ENCODE measurements at places on chromosomes 16 and 17. TPM values are rescaled to one million over a fixed set of nuclear protein-coding genes. Genes with fewer than 3 reads are reported as not detected.

DNA sequence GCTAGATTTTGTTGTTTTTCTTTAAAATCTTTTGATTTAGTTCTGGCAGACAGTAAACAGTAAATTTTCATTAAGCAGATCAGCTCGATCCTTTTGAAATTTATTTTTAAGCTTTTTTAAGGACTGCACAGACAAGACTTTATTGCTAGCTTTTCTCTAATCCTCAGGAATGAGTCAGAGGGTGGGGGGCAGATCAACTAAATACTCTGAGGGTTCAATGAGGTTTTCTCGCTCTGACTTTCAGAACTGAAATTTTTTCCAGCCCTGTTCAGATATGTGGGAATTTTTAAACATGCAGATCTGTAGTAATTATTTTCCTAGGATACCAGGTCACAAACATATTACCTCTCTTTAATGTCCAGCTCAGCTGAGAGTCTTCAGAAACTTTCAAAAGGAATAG lies 977.2 kb downstream of the CDH11 start:
- DNase-seq: no peak

- DNase-seq: no peak
These were observed 322.1 kb downstream of the MAP2K4 start for GRCh38 chr17:12342609-12343435.

GRCh38 chr17:21375162-21375560 lies 996 bp upstream of the KCNJ12 start:
- DNase-seq: no peak

DNA sequence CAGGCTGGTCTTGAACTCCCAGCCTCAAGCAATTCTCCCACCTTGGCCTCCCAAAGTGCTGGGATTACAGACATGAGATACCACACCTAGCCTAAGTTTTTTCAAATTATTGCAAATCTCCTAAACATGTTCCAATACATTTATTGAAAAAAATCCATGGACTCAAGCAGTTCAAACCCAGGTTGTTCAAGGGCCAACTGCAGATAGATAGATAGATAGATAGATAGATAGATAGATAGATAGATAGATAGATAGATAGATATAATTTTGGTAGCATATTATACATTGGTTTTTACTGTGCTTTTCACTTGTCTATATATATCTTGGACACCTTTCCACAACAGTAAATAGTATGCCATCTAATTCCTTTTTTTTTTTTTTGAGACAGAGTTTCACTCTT lies 20.9 kb upstream of the RBBP6 start:
- no peak for DNase-seq

- DNase-seq: no peak
These were observed 24.9 kb downstream of the VPS53 start for GRCh38 chr17:689556-690275.

DNA sequence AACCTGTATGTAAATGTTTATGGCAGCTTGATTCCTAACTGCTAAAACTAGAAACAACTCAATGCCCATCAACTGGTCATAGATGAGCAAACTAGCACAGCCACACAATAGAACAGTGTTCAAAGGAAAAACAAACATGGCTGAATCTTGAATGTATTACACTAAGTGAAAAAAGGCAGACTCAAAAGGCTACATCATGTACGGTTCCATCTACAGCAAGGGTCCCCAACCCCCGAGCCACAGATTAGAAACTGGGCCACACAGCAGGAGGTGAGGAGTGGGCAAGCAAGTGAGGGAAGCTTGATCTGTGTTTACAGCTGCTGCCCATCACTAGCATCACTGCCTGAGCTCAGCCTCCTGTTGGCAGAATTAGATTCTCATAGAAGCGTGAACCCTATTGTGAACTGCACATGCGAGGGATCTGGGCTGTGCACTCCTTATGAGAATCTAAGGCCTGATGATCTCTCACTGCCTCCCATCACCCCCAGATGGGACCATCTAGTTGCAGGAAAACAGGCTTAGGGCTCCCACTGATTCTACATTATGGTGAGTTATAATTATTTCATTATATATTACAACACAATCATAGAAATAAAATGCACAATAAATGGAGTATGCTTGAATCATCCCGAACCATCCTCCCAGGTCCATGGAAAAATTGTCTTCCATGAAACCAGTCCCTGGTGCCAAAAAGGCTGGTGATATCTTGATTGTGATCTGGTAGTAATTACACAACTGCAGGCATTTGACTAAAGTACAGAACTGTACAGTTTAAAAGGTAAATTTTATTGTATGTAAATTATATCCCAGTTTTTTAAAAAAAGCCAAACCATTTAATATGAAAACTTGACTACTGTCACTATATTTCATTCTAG lies 7.7 kb downstream of the CEP20 start:
- DNase-seq: no peak

DNA sequence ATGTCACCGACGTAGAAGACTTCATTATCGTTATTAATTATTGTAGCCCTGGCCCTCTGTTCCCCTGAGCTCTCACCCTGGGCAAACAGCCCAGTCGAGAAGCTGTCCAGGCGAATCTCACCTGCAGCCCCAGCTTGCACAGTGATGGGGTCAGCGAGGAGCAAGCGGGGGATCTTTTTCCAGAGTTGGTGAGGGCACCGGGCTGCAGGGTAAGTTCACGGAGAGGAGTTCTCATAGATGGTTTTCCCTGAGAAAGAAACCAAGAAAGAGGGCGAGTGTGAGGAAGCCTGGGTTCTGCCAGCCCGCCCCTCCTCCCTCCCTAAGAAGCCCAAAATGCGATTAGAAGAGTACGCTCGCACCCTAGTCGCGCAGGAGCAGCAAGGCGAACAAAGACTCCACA lies 436 bp downstream of the SPAG5 start:
- no peak for DNase-seq

DNA sequence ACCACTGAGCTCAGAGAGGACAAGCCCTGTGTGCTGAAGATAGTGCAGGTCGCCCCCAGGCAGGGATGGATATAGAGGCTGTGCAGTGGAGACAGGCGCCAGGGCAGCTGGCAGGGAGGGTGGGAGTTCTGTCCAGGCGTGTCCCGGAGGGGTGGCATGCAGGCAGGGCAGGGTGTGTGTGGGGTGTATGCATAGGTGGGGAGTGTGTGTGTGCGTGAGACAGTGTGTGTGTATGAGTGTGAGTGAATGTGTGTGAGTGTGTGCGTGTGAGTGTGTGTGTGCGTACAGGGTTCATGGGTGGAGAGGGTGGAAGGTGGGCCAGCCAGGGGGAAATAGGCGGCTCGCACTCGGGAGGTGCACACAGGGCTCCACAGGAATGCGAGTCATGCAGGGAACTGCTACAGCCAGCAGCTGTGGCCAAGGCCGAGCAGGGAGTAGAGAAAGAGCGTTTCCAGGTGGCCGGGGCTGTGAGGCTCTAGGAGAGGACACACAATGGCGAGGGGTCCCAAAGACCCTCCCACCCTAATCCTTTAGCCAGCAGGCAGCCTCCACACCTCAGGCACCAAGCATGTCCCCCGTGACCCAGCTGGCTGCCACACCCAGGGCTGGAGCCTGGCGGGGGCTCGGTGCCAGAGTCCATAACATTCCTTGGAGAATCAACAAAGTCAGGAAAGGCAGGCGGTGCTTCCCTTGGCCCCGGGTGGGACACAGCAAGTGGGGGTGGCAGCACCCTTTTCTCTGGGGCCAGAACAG lies 4.6 kb downstream of the PLCD3 start:
- peak; percentile 60 for DNase-seq

- no peak for DNase-seq
These were observed 82.3 kb downstream of the ARHGAP23 start for GRCh38 chr17:38510421-38511149.

DNA sequence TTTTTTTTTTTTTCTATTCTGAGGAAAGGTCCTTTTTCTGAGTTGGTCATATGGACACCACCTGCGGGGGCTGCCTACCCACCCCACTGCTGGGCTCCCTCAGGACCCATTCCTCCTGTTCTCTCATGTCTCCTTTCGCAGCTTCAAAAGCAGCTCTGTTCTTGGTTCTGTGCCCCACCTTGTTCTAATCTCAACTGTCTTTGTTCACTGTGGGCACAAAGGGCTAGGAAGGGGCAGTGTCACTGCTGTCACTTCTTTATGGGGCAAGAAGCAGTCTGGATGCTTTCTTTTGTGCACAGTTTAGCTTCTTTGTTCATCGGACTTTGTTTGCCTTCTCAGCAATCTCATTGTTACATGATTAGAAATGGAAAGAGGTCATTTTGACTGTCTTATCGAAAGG lies 7.1 kb downstream of the GOSR2 start:
- DNase-seq: no peak

Gene DCXR
- total RNA-seq: 358 TPM

Data from upper lobe of left lung (tissue), 6 donors.